Left renal cortex interstitium (tissue), 4 donors: ENCODE measurements at places on chromosomes 11 and 22. TPM values are rescaled to one million over a fixed set of nuclear protein-coding genes. Genes with fewer than 3 reads are reported as not detected.

- no peak for DNase-seq
Observed at GRCh38 chr11:112616327-112617097, 344.7 kb upstream of the NCAM1 start.

IL17REL gene
- 0.06 TPM for polyA plus RNA-seq

MPPED2 gene
- 18.5 TPM for polyA plus RNA-seq

- no peak for DNase-seq
Observed at GRCh38 chr11:101860696-101861427, 53.9 kb upstream of the CEP126 start.

DNA sequence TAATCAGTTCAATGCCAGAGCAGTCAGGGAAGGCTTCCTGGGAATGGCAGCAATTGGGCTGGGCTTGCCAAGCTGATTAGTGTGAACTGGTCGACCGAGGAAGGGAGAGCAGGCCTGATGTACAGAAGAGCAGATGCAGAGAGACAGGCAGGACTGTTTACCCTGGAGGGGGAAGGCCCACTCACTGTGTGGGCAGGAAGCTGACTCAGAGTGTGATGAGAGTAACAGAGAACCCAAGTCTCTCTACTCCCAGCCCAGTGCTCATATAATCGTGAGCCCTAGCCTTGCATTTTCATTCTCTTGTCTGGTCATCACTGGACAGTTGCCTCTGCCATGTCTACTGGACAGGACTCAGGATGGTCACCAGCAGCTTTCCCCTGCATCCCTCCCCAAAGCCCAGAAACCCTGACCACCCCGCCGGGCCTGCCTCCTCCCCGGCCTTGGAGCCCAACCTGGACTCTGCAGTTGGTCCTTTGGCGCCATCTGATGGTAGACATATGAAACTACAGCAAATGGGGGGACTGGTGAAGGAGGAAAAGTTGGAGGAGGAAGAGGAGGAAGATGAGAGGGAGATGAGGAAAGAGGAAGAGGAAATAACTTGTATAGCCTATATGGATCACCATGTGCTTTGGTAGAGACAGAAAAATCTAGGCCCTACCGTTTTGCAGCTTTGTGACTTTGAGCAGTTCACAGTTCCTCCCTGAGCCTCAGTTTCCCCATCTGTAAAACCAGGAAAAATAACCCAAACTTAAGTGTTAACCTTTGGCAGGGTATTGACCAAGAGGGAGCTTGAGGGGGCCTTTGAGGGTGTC is 43.4 kb upstream of the PRDM11 start:
- DNase-seq, result no peak

MAPK8IP2 gene
- polyA plus RNA-seq, result 0.76 TPM

- DNase-seq, result no peak
Observed at GRCh38 chr22:49756201-49756600, 71.5 kb downstream of the BRD1 start.

GRCh38 chr11:64842366-64842759 is 2.1 kb downstream of the CDC42BPG start:
- DNase-seq, result no peak

- no peak for DNase-seq
Observed at GRCh38 chr11:9616042-9616675, 42.7 kb downstream of the WEE1 start.

GRCh38 chr11:3370311-3370870 is 8.6 kb downstream of the ZNF195 start:
- DNase-seq, result no peak

DNA sequence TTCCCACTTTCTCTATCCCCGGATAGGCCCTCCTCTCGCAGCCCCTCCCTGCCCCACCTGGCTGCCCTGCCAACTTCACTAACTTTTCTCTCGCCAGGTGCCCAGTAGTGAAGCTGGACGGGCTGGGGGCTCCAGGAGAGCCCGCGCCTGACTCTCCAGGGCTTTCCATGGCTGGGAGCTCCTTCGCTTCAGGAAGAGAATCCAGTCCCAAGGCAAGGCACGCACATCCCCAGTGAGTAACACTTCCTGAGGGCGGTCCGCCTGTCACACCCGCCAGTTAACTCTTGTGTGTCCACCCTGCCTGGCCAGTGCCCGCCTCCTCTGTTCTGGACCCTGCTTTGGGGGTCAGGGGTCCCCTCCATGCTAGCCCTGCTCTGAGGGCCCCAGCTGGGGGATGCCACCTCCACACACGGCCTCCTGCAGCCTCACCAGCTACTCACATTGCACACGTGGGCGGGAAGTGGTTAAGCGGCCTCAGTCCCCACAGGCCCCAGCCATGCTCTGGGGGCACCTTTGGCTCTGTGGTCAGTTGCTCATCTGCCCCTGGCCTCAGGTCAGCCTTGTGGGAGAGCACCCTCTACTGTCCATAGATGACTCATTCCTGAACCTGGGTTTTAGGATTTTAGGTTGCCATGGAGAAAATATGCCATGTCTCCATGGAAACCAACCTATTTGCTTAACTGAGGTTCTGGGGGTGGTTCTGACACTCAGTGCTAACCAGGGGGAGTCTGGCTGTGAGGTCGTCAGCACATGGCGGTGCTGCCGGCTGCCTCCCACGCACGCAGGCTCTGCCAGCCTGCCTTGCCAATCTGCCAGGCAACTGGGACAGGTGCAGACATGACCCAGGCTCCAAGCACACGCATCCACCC is at the start of gene RIN1:
TSS of gene RIN1 (minus strand) at position 201 of the 869 bp plus-strand sequence. CDS start at position 169, 32 bp downstream.
- DNase-seq, result no peak

- no peak for DNase-seq
Observed at GRCh38 chr22:36286096-36286957, 33.4 kb downstream of the APOL1 start.

- no peak for DNase-seq
Observed at GRCh38 chr11:56977314-56977713, 11.4 kb upstream of the OR5AK2 start.

DNA sequence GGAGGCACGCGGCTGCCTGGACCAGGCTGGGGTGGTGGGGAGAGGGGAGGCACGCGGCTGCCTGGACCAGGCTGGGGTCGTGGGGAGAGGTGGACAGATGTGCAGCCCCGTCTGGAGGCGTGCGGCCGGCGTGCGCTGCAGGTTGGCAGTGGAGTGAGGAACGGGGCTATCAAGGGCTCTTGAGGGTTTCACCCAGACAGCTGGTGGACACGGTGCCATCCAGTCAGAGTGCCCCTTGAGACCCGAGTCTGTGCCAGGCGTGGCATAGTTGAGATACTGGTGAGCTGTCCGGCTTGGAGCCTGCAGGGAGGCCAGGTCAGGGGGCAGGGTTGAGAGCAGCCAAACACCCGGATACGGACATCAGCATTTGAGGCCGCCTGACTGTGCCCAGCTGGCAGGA is 1.5 kb upstream of the GRAMD4 start:
- DNase-seq, result no peak

DNA sequence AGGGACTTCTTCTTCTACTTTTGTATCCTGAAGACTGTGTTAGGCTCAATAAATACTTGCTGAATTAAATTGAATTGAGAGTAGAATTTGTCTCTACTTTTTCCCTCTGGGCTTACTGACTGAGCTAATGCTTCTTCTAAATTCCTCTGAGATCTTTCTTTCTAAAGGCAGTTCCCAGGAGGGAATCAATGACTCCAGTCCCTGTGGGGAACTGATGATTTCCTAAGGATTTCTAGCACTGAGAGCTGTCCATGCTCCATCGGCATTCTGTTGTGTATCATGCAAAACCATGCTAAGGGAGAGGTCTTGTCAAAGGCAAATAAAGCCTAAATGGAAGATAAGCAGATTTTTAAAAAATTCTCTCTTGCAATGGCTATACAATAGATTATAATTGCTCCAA is 148.8 kb upstream of the KIRREL3 start:
- no peak for DNase-seq

DNA sequence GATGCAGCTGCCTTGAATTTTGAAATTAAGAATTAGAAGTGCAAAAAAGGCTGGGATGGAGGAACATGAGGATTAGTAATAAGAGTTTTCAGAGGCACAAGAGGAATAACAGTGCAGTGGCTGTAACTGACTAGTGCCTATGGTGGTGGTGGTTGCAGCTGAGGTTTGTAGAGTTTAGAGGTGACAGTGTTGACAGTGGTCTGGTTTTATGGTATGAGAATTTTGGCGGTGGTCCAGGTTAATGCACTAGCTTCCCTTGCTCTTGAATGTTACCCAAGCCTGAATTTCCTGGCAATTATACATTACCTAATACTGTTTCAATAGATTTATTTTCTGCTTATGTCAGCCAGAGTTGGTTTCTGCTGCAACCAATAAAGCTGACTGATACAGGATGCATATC is 112.8 kb upstream of the C11orf87 start:
- DNase-seq, result no peak

GRCh38 chr22:36913427-36914389 is at the start of gene CSF2RB:
CSF2RB (plus strand) TSS chr22:36913628; CDS start chr22:36922208, 8,580 bp downstream.
- no peak for DNase-seq

DNA sequence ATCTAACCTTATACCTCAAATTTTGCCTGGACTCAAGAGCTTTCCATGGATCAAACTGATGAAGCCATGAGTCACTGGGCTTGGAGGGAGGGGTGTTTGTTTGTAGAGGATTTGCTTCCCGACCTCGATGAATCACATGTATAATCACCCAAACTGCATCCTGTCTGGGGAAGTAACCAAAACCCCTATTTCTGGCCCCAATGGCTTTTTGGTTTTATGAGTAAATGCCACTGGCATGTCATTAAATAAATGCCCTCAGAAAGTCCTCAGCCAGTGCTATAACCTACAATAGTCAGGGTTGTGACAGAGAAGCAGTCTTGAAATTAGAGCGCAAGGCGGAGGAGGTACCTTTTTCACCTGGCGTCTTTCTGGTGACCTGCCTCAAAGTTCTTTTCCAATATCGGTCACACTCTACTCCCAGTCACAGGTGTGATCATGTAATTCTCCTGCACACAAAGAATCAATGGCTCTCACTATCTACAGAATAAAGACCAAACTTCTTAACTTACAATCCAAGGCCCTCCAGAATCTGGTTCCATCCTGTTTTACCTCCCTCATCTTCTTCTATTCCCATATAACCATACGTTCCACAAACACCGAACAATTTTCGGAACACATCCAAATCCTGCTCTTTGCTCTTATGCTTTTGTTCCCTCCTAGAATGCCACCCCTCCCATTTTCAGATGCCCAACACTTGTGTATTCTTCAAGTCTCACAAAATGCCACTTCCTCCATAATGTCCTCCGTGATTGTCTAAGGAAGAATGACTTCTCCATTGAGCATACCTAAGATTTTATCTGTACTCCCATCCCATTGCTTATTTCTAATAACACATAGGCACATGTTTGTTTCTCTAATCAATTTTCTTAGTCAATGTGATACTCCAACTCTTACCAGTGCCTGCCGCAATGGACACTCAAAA is 81.3 kb upstream of the BLID start:
- DNase-seq, result no peak

DNA sequence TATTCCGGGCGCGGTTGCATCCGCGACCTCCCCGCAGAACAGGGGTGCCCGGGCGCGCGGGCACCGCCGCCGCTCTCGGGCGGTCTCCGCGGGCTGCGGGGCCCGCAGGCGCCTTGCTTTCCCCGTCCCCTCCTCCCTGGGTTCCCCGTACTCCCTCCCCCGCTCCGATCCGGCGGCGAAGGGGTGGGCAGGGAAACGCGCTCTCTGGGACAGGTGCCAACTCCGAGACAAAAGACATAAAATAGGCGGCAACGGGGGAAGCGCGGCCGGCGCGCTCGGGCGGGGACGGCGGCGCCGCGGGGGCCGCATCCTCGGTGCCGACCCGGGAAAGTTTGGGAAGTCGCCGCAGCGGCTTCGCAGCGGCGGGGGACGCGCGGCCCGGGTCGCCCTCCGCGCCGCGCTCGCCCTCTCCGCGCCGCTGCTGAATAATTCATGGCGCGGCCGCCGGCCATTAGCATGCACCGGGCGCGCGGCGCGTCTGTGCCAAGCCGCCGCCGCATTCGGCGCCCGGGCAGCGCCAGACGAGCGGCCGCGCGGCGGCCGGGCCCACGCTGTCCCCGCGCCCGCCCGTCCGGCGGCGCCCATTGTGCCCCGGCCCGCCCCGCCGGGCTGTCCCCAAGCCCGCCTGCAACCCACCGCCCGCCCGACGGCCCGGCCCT is 78.7 kb upstream of the PPARA start:
- peak; percentile 79 for DNase-seq

DNA sequence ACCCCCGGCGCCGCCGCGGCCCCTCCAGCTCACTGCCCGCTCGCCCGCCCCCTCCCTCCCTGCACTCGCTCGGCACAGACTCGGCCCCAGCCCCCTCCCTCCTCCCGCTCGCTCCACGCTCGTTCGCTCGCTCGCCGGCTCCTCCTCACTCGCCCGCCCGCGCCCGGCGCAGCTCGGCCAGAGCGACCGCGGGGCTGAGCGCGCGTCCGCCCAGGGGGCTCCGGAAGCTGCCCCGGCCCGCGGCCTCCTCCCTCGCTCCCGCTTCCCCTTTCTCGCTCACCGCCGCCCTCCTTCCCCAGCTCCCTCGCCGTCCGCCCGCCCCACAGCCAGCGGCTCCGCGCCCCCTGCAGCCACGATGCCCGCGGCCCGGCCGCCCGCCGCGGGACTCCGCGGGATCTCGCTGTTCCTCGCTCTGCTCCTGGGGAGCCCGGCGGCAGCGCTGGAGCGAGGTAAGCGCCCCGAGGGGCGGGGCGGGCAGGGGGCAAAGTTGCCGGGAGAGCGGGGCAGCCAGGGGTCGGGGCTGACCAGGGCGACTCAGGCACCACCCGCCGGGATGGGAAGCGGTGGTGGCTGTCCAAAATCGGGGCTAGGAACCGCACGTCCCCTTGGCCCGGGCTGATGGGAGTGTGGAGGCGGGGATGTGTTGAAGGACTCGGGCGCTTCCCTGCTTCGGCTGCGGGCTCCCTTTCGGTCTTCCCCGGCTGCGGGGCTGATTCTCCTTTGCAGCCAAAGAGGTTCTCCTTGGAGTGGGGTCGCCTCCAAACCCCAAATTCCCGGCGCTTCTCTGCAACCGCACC is at the start of gene SEZ6L:
TSS of gene SEZ6L (plus strand) at position 148 of the 797 bp plus-strand sequence. CDS start at position 356, 208 bp downstream.
- DNase-seq, result no peak

GRCh38 chr22:20926243-20926642 is 9.0 kb downstream of the CRKL start:
- no peak for DNase-seq

DNA sequence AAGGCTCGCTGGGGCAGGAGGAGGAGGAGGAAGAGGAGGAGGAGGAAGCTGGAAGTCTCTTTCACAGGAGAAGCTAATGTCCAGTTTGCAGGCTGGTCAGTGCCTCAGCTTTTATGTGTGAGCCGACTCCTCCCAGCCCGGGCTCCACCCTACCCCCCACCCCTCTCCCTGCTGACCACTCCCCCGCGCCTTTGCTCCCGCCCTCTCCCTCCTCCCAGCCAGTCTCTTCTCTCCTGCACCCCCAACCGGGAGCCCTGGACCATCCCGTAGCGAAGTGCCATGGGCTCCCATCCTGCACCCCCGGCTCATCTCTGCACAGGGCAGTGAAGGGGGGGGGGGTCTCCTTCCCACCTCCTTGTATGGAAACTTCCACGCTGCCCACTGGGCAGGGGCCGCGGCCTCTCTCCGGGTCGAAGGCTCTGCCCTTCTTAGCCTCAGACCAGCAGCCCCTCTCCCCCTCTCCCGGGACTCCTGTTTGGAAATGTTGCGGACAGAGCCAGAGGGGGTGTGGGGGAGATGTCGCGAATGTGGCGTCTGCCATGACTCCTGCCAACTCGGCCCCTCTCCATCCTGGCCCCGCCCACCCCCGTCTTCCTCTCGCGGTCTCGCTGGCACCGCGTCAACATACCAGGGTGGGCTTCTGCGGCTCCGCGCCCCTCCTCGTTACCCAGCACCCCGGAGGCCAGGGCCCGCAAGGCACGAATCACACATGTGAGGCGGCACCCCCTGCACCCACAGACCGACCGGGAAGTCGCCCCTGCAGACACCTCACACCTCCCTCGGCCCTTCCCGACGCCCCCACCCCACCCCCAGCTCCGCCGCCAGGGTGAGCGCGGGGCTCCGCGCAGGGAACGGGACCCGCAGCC is 1.8 kb downstream of the IGF2 start:
- peak; percentile 75 for DNase-seq

- no peak for DNase-seq
Observed at GRCh38 chr11:14253840-14254239, 105.1 kb downstream of the RRAS2 start.
